Stimulated activated naive CD8-positive, alpha-beta T cell treated with anti-CD3 and anti-CD28 coated beads, Interleukin-15, Interleukin-2, amounts not matched to agents 100 U/mL and 50 U/mL, for 24 hours (primary cell): ENCODE measurements at places on chromosomes 1 and 21.

GRCh38 chr1:228463559-228464455 lies 23.4 kb upstream of the RNF187 start:
- DNase-seq, result peak; percentile 76

DNA sequence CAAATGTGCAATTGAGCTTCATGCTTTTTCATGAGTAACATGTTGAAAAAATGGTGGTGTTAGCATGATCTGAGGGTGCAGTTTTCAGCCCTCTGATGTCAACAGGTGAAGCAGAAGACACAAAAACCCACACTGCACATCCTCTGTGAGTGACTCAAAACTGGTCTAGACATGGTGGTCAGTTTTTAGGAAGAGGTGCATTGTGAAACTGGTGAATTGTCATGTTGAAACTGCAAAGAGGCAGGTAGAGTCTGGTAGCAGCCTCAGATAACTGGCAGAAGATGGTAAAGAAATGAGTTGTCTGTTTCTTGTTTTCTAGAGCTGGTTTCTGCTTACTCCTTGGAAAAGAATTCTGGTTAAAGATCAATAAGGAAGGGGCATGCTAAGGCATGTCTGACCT lies 97.3 kb upstream of the HMCN1 start:
- DNase-seq, result peak; percentile 10

GRCh38 chr1:2583871-2584351 lies 2.7 kb upstream of the PRXL2B start:
- peak; percentile 36 for DNase-seq

GRCh38 chr1:204751883-204752687 lies 66.5 kb upstream of the LRRN2 start:
- DNase-seq, result no peak

DNA sequence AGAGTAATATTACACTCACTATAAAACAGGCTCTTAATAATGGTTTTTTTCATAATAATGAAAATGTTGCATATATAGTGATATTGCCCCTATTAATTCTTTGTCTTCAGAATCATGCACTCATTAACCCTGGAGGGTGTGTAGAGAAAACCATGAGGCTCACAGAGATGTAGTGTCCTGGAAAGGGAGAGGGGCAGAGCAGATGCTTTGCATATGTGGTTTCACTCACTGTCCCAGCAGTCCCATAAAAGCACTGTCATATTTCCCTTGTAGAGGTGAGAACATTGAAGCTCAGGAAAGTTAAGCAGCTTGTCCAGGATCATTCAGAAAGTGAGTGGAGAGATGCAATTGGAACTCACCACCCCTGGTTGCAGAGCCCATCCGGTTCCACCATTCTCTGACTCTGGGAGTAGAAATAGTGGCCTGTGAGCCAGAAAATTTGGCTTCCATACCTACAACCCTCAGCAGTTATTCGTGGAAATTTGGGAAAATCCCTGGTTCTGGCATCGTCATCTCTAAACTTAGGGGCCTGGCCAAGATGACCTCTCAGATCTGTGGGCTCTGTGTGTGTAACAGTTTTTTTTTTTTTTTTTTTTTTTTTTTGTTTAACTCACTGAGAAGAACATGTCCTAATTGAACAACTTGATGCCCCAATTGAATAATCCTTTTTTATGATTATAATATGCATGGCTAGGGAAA lies 86.4 kb downstream of the RGL1 start:
- DNase-seq, result no peak

- no peak for DNase-seq
Measured at GRCh38 chr1:56257726-56258125, 321.6 kb downstream of the PLPP3 start.

DNA sequence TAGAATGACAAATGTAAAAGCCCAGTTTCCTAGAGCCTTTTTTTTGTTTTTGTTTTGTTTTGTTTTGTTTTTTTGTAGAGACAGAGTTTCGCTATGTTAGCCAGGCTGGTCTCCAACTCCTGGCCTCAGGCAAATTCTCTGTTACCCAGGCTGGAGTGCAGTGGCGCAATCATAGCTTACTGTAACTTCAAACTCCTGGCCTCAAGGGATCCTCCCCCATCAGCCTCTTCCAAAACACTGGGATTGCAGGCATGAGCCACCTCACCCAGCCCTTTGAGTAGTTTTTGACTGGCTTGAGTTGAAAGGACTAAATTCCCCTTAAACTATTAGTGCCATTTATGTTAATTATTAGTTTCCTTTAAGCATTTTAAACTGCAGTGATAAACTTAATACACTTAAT lies 28.8 kb upstream of the ZBTB18 start:
- no peak for DNase-seq

- DNase-seq, result no peak
Measured at GRCh38 chr1:164678136-164678700, 119.2 kb downstream of the PBX1 start.

- no peak for DNase-seq
Measured at GRCh38 chr1:192485692-192486436, 89.7 kb upstream of the RGS1 start.

DNA sequence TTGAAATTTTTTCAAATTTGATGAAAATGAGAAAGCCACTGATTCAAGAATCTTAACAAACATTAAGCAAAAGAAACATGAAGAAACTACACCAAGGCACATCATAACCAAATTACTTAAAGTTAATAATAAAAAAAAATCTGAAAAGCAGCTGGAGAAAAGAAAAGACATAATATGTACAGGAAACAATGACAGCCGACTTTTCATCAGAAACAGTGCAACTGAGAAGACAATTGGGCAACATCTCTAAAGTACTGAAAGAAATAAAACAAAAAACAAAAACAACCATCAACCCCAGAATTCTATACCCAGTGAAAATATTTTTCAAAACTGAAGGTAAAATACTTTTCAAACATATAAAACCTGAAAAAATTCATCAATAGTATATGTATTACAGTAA lies 73.8 kb upstream of the DMRTA2 start:
- DNase-seq, result no peak

DNA sequence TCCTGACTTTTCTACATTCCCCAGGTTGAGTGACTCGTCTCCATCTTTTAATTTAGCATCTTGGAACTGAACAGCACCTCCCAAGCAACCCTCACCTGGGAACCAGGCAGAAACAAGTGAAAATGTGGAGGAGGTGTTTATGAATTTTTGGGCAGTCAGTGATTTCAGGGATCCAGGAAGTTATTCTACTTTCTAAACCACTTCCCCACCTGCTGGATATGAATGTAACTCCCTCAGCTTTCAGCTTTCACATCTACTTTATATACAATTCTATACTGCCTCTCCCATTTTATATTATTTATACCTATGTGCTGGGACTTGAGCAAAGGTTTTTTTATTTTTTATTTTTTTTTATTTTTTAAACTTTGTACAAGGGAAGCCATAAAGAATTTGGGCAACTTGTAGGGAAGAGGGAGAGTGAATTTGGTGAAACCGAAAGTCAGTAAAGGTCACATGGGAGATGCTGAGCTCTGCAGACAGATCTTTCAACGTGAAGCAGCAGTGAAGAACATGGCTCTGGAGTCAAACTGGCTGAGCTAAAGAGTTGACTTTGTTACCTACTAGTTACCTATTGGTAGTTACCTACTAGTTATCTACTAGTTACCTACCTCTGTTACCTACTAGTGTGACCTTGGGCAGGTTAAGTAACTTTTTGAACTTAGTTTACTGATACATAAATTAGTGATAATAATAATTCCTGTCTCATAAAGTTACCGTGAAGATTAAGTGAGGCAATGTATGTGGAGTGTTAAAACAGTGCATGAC lies 45.5 kb downstream of the DDR2 start:
- no peak for DNase-seq

DNA sequence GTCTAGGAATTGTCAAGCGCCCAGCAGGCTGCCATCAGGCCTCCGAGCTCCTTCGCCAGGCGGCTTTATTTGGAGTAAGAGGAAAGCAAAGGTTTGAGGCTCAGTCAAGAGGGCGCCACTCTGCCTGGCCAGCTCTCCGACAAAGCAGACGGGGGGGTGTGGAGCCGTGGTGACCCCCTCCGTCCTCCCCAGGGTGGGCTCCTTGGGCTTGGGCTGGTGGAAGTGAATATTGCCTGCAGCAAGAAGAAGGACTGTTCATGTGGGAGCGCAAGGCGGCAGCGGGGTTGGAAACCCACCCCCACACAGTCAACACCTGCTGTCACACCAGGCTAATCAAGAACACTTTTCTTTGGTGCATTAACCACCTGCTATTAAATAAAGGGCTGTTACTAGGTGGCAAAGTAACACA lies 14.6 kb downstream of the EPHX1 start:
- DNase-seq, result no peak

GRCh38 chr21:27076025-27076424 lies 109.1 kb upstream of the ADAMTS5 start:
- no peak for DNase-seq

- DNase-seq, result no peak
Measured at GRCh38 chr1:29743264-29743663, 506.9 kb downstream of the PTPRU start.
